CD4-positive, alpha-beta T cell treated with Interleukin-10 for 1 hour (primary cell): ENCODE measurements at places on chromosomes 7 and 10.
A peak's percentile ranks its signal among the peaks of the same experiment; 100 is the strongest.

GRCh38 chr10:7596356-7596755 is 70.4 kb downstream of the ITIH5 start:
- DNase-seq: no peak

GRCh38 chr10:113335592-113335991 is 217.3 kb upstream of the HABP2 start:
- DNase-seq: no peak

GRCh38 chr10:78964274-78964951 is 104.4 kb upstream of the ZMIZ1 start:
- DNase-seq: no peak

DNA sequence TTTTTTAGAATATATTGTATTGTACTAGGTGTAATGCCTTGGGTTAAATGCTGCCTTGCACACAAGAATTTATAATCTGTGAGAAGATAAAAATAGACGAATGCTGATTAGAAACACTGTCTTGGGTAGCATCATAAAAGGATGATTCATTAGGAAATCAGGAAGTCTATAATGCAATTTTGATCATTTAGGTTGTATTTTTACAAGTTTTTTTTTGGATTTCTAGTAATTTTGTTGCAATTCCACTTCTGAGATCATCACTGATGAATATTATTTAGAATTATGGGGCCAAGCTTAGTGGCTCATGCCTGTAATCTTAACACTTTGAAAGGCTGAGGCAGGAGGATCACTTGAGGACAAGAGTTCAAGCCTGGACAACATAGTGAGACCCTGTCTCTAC is 29.6 kb downstream of the WBP1L start:
- no peak for DNase-seq

GRCh38 chr10:121771966-121772365 is 155.9 kb downstream of the ATE1 start:
- no peak for DNase-seq

DNA sequence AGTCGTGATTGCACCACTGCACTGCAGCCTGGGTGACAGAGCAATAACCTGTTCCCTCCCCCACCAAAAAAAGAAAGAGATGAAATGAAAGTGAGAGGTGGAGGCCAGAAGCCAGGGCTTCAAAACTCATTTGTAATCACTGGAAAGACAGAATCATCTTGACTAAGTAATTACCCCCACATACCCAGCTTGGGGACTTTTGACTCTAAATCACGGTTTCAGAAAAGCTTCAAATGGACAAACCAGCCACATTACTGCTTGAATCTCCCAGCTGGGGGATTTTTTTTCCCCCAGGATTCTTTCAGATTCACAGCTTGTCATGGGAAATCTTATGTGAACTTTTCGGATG is 361.0 kb downstream of the FRMD4A start:
- no peak for DNase-seq

GRCh38 chr10:6680735-6681134 is 100.7 kb upstream of the PRKCQ start:
- DNase-seq: no peak

DNA sequence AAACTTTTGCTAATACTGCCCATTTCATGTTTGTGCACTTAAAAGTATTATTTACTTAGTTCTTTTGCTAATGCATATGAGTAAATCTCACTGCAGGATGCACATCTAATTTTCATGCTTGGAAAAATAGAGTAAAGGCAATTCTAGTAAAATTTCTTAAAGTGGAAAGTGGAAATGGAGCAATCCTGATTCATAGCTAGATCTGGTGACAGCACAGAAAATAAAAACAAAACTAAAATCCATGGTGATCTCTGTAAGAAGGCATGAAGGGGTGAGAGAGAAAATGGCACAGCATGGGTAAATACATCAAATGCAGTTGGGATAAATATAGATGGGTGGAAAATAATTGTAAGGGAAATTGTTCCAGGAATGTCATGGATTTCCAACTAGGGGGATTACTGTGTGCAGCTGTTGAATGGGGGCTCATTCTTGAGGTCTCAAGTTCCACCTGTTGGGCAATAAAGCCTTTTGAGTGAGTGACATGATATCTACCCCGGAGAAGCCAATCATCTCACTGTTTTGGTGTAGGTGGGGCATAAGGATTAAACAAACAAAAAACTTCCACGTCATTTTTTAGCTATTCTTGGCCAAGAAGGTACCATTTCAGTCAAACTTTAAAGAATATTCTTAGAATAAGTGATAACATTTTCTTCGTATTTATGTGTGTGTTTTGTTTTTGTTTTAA is 1.7 kb upstream of the MCU start:
- DNase-seq: no peak

GRCh38 chr7:141165521-141165920 is 91.7 kb downstream of the TMEM178B start:
- DNase-seq: no peak

GRCh38 chr7:29748286-29749099 is 57.8 kb upstream of the WIPF3 start:
- DNase-seq: no peak

GRCh38 chr7:83985821-83986220 is 208.8 kb downstream of the SEMA3A start:
- DNase-seq: no peak

GRCh38 chr10:47143072-47143471 is 156.9 kb upstream of the GDF10 start:
- no peak for DNase-seq

GRCh38 chr10:91591797-91592174 is 41.1 kb downstream of the PPP1R3C start:
- no peak for DNase-seq

DNA sequence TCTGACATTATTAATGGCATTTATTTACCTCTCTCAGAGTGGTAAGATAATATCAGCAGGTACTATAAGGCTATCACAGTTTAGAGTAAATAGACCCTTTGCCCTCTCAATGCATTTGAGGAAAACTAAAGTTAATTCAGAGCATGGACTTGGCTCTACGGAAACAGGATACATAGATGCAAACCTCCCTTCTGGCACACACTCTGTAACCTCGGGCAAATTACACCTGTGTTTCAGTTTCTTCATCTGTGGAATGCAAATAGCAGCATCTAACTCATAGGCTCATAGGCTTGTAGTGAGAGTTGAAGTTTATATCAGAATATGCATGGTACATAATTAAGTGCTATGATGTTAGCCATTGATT is 5.6 kb downstream of the RAPGEF5 start:
- DNase-seq: no peak

GRCh38 chr10:88810196-88810961 is 7.8 kb downstream of the LIPM start:
- peak; percentile 67 for DNase-seq

DNA sequence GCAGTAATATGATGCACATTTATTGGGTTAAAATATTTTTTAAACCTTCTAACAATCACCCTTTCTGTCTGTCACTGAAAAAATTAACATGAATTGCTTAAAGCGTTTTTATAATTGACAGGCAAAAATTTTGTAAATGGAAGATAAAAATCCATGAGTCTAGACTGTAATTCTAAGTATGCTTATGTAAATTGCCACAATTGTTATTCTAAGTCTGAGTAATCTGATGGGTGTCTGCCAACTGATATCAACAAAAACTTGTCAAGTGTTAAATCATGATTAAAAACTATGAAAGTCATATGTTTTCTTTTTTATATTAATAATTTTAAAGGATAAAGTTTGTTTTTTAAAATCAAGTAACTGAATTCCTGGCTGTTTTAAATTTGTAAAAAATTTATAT is 208.2 kb downstream of the CDK14 start:
- no peak for DNase-seq

DNA sequence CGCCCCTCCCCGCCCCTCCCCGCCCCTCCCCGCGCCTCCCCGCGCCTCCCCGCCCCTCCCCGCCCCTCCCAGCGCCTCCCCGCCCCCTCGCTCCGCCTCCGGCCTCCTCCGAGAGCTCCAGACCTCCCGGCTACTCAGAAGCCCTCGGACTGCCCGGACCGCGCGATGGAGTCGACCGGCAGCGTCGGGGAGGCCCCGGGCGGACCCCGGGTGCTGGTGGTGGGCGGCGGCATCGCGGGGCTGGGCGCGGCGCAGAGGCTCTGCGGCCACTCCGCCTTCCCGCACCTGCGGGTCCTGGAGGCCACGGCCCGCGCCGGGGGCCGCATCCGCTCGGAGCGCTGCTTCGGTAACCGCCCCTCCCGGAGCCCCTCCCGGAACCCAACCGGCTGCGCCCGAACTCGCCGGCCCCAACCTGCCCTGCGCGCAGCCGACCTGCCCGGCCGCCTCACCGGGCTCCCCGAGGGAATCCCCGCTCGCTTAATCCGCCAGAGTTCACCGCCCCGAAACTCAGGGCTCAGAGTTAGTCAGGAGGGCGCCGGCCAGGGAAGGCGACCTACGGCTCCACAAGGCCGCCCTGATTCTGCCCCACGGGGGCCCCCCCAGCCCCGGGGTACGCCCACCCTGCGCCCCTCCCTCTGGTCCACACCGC is at the start of gene PAOX:
Gene PAOX (plus strand): TSS at position 111 of the 649 bp plus-strand sequence. CDS start 55 bp downstream, at position 166.
- DNase-seq: peak; percentile 71

GRCh38 chr10:98460837-98461499 is 14.2 kb upstream of the HPS1 start:
- DNase-seq: no peak

DNA sequence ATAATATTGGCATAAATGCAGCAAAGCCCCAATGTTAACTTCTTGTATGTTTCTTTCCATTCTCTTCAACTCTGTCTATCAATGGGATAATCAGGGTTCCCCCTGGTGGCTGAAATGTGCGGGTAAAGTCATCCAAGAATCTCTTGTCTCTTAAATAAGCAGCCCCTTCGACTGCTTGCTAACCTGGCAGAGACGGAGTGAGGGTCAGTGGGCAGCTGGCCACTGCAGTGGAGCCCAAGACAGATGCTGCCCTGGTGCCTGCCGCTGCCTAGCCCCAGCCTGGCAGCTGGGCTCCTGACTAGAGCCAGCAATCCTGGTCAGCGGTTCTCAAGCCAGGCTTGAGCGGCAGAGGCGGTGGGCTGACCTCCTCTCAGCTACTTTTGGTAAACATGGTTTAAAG is 248.9 kb downstream of the COBL start:
- peak; percentile 40 for DNase-seq

DNA sequence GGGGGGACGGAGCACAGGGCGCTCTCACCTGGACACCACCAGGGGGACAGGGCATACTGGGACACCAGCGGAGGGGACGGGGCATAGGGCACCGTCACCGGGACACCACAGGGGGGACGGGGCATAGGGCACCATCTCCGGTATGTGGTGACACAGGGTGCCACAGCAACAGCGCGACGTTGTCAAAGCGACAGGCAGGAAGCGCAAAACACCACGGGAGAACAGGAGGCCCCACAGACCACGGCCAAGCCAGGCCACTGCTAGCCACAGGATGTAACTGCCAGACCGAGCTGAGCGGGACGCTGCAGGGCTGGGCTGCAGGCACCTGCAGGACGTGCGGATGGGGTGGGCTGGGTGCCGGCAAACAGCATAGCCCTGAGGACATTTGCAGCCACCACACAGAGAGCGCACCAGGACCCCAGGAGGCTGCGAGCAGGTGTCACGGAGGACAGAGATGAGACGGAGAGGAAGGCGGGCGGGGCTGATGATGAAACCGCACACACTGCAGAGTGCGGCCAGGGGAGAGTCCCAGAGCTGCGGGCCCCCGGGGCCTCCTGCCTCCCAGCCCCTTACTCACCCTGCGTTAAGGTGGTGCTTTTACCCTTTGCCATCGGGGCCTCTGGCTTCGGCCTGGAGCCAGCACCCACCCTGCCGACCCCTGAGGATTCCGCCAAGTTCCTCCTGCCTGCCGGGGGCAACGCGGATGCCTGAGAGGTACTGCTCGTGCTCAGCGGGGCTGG is 17.5 kb downstream of the MICALL2 start:
- DNase-seq: no peak

- DNase-seq: no peak
Measured at GRCh38 chr7:22435720-22436119, 64.3 kb downstream of the STEAP1B start.

- DNase-seq: no peak
Measured at GRCh38 chr10:84551437-84552120, 223.2 kb downstream of the CCSER2 start.
